ENCODE measurements at places on chromosomes 5 and 9.
A peak's percentile ranks its signal among the peaks of the same experiment; 100 is the strongest.

DNA sequence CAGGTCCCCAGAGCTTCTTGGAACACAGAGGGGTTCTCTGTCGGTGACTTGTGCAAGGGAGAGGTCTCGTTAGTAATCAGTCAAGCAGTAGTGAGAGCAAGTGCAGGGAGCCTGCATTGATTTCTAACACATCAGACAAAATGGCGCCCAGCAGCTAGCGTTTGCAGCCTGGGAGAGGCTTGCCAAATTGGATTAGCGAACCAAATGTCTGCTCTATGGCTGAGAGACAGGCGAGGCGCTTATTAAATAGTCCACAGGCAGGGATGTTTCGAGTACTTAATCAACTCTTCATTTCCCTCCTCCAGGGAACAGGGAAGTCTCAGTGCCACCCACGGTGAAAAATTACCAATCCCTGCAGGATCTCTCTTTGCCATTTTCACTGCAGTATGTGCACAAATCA lies 131.4 kb upstream of the SHB start:
- no peak for DNase-seq

DNA sequence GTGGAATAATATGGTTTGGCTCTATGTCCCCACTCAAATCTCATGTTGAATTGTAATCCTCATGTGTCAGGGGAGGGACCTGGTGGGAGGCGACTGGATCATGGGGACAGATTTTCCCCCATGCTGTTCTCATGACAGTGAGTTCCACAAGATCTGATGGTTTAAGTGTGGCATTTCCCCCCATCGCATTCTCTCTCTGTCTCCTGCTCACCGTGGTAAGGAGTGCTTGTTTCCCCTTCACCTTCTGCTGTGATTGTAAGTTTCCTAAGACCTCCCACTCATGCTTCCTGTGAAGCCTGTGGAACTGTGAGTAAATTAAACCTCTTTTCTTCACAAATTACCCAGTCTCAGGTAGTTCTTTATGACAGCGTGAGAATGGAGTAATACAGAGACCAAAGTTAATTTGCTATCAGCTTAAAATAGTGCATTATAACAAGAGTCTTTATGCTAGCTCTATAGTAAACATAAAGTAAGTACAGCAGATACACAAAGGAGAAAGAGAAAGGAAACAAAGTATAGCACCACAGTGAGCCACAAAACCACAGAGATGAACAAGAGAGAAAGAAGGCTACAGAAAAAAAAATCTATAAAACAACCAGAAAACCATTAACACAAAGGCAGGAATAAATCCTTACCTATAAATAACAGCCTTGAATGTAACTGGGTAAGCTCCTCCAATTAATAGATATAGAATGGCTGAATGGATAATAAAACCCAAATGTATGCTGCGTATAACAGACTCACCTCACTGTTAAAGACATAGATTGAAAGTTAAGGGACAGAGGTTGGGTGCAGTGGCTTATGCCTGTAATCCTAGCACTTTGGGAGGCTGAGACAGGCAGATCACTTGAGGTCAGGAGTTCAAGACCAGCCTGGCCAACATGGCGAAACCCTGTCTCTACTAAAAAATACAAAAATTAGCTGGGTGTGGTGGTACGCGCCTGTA lies 39.7 kb downstream of the RAPGEF6 start:
- DNase-seq, result no peak

- peak; percentile 68 for DNase-seq
Observed at GRCh38 chr9:27539479-27540441, 10.1 kb upstream of the MOB3B start.

DNA sequence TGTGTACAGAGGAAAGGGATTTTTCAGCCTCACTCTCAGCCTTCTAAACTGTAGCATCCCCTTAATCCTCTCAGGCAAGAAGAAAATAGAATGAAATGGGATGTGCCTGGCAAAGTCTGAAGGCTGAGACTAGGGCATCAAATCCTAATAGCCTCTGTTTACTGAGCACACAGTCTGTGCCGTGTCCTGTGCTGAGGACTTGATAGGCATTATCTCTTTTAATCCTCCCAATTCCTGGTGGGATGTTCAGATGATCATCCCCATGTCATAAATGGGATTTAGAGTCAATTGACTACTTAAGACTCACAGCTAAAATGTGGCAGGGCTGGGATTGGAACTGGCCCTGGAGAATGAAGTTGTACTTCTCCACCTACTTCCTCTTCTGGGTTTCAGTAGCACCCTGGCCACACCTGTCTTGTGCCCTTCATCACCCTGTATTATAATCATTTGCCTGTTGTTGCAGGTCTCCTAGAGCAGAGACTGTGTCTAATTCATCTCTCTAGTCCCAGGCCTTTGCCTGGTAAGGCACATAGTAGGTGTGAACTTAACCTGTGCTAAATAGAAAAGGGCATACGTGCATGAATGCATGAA lies 81.0 kb downstream of the WWC1 start:
- DNase-seq, result no peak

- no peak for DNase-seq
Observed at GRCh38 chr5:177325868-177326381, 14.2 kb upstream of the MXD3 start.

- DNase-seq, result no peak
Observed at GRCh38 chr5:144422018-144422727, 251.5 kb downstream of the KCTD16 start.

DNA sequence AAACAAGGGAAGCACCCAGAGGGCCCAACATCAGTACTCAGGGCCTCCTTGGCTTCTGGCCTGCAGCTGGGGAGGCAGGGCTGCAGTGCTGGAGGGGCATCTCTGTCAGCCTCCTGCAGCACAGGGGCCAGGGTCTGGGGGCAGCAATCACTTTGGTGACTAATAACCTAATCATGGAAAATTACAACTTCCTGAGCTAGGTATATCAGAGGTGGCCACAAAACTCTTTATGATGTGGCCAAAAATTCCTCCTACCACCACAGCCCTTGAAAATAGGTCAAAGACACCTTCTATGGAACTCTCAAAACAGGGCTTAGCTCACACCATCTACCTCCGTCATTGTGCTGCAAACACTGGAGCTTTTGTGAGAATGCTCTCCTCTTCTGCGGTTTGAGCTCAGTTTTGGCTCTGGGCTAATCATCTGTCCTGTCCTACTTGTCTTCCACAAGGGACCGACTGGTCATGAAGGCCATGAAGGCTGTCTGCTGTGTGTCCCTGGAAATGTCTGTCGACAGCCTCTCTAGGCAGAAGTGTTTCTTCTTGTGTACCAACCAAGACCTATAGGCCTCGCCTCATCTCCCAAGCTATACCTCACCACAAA lies 28.6 kb downstream of the CSF2 start:
- DNase-seq, result no peak

GRCh38 chr5:22531986-22532385 lies 321.2 kb downstream of the CDH12 start:
- DNase-seq, result no peak

DNA sequence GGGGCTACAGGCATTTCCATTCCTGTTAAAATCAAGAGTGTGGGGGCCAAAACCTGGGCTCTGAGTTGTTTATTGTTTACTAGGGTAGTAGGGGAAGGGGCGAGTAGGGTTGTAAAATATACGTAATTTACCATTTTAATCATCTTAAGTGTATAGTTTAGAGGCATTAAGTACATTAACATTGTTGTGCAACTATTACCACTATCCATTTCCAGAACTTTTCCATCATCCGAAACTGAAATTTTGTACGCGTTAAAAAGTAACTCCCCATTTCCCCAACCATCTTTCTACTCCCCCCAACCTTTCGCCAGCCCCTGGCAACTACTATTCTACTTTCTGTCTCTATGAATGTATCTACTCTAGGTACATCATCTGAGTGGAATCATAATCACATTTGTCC lies 3.6 kb upstream of the FOXD1 start:
- DNase-seq, result no peak

DNA sequence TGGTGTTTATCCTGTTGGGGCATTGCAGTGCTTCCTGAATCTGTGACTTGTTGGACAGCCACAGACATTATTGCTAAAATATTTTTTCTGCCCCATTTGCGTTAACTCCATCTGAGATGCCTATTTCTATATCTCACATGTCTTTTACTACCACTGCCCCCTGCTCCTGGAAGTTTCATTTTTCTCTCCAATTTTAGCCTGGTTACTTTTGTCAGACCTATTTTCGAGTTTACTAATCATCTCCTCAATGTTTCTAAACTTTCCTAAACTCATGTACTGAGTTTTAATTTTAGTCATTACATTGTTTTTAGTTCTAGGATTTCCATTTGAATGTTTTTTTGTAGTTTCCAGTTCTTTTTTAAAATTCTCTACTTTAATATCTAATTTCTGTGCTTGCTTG lies 17.6 kb downstream of the HAPLN1 start:
- no peak for DNase-seq

DNA sequence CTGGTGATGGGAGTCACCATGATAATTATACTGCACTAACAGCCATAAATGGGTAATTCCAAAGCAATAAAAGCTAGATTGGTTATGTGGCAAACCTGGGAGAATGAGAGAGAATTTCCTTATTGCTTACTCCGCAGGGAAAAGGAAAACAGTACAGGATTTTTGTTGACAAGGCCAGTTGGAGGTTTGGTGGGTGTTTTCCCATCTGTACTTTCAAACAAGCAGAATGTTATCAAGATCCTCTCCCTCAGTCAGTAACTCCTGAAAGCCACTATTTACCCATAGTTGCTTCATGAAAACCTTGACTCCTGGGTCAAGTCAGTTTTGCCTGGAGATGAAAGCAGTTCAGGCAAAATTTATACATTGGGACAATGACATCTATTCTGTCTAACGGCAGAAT lies 26.4 kb downstream of the IL9 start:
- no peak for DNase-seq

GRCh38 chr5:67465537-67466207 lies 269.1 kb upstream of the CD180 start:
- peak; percentile 12 for DNase-seq

DNA sequence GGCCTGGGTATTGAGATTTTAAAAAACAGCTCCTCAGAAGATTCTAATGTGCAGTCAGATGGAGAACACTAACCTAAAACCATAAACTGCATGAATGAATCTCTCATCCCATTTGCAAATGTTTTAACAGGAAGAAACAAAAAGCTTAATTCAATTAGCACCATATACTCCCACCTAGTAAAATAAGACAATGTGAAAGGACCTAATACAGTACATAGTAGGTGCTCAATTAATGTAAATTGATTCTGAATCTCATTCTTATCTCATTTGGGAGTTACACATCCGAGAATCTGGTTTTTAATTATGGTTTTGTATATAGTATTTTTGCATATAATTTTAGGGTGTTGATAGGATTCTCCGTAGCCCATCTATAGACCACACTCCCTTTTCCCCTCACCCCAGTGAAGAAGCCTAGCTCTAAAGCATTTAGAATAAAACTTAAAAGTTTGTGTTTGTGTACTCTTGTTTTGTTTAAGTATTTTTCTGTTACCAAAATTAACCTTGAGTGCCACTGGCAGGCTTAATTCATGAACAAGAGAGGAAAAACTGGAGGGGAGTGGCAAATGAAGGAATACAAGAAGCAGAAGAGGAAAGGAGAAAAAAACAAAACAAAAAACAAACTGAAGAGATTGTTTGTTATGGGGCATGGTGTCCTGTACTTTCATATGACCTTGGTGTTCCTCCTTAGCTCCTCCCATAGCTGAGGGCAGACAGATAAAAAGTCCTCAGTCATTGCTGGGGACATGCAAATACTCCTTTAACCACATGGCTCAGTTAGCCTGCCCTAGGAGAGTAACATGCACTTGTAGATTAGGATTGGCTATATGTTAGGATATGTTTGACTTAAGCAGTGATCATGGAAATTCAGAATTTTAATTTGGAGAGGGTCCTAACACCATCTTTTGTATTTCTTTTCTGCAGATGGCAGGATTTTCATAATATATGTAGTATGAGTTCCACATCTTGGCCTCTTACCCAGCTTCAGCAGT lies 1.2 kb downstream of the RNF14 start:
- DNase-seq, result no peak

GRCh38 chr5:56685503-56686217 lies 129.7 kb upstream of the MAP3K1 start:
- DNase-seq, result no peak

- DNase-seq, result no peak
Observed at GRCh38 chr5:98200726-98201541, 572.5 kb upstream of the RGMB start.

DNA sequence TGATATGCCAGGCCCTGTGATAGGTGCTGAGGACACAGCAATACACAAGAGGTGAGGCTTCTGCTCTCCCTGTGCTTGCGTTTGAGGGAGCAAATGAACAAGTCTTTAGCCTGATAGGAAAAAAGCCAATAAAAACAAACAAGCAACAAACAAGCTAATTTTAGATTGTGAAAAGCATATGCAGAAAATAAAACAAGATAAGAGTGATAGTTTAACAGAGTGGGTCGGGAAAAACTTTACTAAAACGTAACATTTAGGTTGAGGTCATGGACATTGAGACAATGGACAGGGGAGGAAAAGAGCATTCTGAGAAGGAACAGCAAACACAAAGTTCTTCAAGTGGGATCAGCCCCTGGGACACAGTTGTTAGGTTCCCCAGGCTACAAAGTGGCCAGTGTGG lies 4.3 kb downstream of the SMIM3 start:
- no peak for DNase-seq

DNA sequence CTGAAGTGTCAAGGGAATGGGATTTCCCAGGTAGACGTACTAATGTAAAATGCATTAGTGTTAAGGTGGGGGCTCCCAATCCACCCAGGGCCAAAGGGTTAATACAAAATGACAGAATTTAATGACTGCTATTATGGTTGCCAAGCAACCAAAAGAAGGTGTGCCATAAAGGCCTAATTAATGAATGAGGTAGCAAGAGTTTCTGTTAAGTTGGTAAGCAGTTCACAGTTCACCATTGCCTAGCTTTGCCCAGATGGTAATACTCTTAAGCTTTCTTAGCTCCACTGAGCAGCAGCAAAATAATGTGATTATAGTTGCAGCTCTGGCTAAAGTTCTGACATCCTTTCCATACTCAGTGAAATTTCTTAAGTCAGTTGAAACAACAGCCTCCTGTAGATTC lies 211.7 kb downstream of the DENND1A start:
- DNase-seq, result no peak

DNA sequence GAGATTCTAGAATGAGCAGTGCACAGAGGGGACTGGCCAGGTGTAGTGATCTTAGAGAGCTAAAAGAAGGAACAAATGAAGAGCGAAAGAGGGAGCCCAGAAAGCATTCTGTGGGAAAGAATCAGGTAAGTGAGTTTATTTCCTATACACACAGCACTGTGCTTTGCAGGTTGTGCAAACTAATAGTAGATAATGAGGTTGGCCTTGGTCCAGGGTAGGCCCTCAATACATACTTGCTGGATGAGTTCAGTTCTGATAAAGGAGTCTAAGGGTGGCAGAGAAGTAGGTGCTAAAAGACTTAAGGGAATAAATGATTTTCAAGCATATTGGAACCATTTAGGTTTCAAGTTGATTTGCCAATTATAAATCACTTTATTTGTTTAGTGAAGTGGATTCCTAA lies 122.0 kb downstream of the NPR3 start:
- DNase-seq, result no peak
